Posterior cingulate gyrus (tissue), 11 donors: ENCODE measurements at places on chromosomes 7 and 10.

DNA sequence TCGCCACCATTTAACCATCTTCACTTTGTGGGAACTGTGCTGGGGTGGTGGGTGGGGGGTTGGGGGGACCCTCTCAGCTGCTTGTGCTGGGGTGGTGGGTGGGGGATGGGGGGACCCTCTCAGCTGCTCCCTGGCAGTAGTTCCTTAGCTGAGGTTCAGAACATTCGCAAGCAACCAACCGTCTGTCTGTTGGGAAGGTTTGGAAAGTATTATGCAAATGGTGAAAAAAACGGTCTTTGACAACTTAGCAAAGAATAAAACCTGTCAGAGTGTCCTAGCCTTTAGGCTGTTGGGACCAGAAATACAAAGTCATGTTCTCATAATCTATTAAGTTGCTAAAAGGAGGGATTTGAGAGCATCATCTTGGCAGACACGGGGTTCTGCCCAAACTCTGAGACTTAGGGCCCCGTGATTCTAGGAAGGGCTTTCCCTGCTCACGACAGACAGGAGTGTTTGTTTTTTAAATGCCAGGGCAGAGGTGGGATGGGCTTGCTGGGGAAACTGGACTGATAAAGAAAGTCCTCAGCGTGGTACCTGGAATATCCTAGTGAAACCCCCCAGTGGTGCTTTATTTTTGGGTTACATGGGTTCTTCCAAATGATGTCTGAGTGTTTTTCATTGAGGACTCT lies 14.1 kb upstream of the SRGN start:
- DNase-seq: no peak

- no peak for DNase-seq
These were observed 38.6 kb downstream of the BPGM start for GRCh38 chr7:134685250-134685649.

- DNase-seq: no peak
These were observed 57.8 kb downstream of the CYP51A1 start for GRCh38 chr7:92076509-92076908.

- no peak for DNase-seq
These were observed 1519.6 kb downstream of the REEP3 start for GRCh38 chr10:65040796-65041195.

- no peak for DNase-seq
These were observed 35.9 kb downstream of the CCM2 start for GRCh38 chr7:45035893-45036292.

GRCh38 chr10:21061982-21062381 lies 164.9 kb upstream of the NEBL start:
- DNase-seq: no peak

DNA sequence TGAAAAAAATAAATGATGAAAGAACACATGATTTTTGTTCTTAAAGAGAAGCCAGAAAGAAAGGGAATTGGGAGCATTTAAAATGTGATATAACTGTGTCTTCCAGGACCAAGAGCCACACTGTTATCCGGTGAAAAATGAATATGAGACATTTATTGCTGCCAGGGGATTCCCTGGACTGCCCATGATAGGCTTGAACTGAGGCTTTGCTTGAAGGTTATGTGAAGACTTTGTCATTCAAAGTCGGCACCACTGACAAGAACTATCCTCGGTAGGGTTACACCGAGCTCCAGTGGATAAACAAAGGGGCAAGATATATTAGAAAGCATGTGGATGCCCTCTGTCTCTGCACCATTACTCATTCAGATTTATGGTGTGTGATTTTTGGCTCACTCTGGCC lies 125.4 kb upstream of the MINDY3 start:
- no peak for DNase-seq

GRCh38 chr10:74262856-74263255 lies 111.8 kb downstream of the ADK start:
- DNase-seq: no peak

DNA sequence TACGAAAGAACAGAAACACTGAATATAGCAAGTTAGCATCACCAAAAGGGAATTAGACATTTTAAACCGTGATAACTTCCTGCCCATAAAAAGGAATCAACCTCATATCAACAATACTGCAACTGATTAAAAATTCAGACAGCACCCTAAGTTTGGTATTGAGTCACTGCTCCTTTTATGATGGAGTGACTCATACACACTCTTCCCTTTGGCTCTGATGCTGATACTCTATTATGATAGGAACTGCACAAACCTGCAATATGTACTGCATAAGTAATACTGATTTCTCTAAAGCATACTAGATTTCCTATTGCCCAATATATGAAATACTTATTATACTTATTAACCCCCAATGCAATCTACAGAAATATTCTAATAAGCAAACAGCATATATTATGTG lies 118.7 kb downstream of the PARD3 start:
- no peak for DNase-seq
